H7 (cell line): ENCODE measurements at places on chromosomes 2 and 18. TPM values are rescaled to one million over a fixed set of nuclear protein-coding genes. Genes with fewer than 3 reads are reported as not detected.

- no peak for DNase-seq
Observed at GRCh38 chr2:196322973-196323810, 151.8 kb upstream of the STK17B start.

DNA sequence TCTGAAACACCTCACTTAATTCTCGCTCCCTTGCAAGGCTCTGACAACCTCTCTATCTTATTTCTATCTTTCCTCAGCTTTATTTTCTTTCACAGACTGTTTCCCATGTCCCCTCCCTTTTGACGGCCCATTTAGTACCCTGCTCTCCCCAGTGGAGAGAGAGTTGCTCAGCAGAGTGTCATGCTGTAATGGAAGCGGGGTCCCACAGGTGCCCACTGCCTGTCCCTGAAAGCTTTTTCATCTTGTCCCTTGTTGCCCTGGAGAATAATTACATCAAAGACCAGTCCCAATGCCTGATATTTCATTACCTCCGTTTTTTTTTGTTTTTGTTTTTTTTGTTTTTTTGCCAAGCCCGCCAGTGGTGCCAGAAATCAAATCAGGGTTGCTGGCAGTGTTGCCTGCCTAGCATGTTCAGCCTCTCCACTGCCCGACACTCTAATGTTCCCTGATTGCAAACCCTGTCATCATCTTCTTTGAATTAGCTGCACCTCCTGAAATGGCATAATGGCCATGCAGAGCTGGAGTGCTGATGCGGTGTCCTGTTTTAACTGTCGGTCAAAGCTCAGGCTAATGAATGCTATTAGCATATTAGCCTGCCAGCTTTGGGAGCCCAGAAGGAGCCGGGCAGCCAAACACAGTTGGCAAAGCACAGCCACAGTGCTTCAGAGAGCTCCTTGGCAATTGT, 71.2 kb upstream of the CAVIN2 start:
- no peak for DNase-seq

DNA sequence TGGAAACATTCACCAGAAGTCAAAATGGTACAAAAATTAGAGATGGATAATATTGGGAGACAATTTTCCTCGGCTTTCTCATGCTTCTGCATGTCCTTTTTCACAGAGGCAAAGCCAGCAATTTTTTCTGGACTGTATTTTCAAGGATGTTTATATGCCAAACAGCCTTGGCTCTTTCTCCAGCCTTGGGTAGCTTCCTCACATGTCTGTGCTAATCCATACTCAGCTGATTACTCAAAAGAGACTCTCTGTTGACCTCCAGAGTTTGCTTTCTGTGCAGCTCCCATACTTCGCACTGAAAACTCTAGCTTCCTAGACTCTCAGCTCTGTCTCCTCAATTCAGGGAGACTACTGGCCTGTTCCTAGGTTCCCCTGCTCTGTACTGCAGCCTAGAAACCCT, 10.6 kb downstream of the C18orf63 start:
- no peak for DNase-seq

The SKOR2 gene
- total RNA-seq = 0.07 and 0.15 TPM in 2 replicates

The FRZB gene
- 0.15 and 1.5 TPM in 2 replicates for total RNA-seq
